ENCODE measurements at places on chromosomes 16 and 17.

- no peak for DNase-seq
Observed at GRCh38 chr16:64171632-64172031, 950.2 kb downstream of the CDH11 start.

DNA sequence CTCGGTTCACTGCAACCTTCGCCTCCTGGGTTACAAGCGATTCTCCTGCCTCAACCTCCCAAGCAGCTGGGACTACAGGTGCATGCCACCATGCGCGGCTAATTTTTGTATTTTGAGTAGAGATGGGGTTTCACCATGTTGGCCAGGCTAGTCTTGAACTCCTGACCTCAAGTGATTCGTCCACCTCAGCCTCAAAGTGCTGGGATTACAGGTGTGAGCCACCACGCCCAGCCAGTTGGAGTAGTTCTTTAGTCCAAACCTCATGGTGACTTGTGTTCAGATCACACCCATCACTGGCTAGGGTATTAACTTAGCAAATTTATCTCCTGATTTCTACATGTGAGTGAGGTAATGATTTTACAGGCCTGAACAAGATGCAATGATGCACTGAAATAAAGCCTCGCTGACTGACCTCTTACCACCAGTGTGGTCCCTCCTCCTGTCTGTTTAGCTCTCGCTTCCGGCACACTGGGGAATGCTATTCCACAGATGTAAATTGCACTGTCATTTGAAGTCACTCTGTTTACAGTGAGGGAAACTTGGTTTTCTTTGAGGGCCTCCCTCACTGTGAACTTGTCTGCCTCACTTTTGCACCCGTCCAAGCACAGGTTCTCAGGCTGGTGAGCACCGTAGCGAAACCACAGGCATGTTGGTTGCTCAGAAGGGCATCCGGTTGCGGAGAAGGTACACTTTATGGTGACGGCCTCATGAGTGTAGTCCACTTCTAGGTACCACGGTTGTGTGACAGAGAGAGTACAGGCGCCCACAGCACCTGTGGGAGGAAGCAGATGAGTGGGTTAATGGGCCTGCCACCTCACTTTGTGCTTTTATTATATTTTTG lies 5.5 kb downstream of the IGSF6 start:
- no peak for DNase-seq

DNA sequence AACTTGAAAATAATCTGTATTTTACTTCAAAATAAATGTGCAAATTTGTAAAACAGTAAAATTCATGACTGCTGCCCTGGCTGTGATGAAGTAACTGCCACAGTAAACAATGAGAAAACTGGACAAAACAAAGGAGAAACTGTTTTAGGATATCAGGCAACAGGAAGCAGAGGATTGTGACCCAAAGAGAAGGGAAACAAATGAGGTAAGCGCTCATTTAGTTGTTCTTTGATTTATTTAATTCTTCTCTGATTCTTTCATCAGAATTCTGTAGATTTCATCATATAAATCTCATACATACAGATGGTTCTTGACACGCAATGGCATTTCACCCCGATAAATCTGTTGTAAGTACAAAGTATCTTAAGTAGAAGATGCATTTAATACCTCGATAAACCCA lies 198.1 kb upstream of the AXIN2 start:
- no peak for DNase-seq

DNA sequence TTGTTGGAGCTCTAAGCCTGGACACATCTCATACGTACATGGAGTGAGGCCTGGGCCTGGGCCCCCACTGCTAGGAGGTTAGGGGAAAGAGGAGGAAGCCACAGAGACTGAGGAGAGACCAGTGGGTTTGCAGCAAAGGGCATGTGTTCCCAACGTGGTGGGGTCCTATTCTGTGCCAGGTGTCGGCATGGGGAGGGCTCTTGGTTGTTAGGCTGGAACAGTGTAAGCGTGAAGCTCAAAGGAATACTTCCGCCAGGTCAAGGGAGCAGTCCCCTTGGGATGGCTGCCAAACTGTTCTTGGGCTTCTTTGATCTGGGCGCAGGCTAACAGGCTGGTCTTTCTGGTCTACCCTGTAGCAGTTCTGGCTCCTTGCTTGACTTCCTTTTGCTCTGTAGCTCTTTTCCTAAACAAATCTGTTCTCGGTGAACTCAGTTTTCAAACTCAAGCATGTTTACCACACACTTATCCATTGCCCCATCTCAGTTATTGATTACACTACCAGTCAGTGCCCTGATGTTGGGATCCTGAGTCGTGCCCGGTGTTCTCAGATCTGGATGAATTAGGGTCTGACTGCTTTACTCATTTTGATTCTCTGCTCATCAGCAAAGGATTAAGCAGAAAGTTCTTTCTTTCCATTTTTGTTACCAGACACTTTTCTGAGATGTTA lies 36.4 kb downstream of the GPT2 start:
- no peak for DNase-seq

- no peak for DNase-seq
Observed at GRCh38 chr16:11334831-11335404, 10.3 kb upstream of the RMI2 start.

- DNase-seq, result no peak
Observed at GRCh38 chr16:65541646-65542045, 419.8 kb upstream of the CDH11 start.

DNA sequence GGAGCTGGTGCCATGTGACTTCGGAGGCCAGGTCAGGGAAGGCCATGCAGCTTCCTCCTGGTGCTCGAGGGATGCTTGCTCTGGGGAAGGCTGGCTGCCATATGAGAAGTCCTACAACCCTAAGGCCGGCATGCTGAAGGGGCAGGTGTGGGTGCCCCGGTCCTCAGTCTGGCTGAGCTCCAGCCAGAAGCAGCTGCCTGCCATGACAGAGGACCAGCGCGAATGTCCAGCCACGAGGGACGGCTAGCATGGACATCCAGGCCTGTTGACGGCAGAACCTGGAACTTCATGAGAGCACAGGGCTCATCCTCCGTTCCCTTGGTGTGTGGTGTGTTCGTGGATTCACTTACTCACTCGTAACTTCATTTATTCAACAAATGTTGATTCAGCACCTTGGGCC lies 140.6 kb downstream of the IRF8 start:
- no peak for DNase-seq

- DNase-seq, result no peak
Observed at GRCh38 chr17:72233986-72234385, 113.2 kb downstream of the SOX9 start.

DNA sequence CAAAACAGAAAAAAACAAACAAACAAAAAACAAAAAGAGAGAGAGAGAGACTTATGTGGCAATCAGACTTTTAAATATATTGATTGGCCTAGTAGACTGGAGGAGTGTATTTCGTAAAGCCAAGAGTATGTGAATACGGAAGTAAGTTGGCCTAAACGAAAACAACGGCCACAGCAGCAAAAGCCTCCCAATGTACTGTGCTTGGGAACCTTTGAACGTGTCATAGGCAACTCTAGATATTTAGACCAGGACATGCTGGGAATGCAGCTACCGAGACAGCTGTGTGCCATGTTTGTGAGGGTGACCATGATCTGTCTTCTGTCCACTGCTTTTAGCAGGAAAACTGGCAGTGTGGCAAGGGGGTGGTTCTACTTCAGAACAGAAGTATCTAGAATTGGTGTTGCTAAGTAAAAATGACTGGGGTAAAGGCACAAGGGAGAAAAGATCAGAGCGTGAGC lies 7.4 kb downstream of the MAF start:
- no peak for DNase-seq

- no peak for DNase-seq
Observed at GRCh38 chr17:73187203-73187769, 5.6 kb upstream of the COG1 start.

DNA sequence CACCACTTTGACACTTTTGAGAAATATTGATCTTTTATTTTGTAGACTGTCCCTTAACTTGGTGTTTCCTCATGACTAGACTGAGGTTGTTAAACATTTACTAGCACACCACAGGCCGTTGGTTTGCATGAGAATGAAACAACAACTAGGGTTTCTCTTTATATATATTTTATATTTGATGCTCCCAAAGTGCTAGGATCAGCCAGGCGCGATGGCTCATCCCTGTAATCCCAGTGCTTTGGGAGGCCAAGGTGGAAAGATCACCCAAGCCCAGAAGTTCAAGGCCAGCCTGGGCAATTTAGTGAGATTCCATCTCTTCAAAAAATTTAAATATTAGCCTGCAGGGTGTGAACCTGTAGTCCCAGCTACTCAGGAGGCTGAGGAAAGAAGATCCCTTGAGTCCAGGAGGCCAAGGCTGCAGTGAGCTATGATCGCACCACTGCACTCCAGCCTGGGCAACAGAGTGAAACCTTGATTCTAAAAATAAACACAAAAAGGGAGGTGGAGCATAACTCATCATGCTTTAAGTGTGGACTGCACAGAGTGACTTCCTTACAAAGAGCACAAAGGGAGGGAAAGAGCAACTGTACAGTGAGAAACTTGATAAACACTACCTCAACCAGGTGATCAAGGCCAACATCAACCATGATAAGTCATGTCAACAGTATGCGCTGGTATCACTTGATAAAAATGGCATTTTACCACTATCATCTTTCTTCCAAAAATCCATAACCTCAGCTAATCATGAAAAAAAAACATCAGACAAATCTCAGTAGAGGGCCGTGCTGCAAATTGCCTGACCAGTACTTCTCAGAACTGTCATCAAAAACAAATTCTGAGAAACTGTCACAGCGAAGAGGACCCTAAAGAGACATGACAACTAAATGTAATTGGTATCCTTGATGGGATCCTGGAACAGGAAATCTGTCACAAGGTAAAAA lies 72.8 kb upstream of the ATF7IP2 start:
- no peak for DNase-seq

DNA sequence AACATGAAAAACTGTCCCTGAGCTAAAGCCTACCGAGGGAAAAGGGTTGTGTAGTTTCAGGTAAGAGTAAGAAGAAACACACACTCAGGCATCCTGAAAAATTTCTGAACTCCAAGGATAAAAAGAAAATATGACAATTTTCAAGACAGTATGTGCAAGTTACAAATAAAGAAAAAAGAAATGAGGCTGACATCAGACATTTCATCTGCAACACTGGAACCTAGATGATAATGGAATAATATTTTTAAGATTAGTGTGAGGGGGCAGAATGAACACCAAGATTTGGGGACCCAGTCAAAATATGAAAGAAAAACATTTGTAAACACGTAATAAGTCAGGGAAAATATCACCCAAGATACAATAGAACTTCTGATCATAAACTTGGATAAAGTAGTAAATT lies 135.9 kb upstream of the PSMD7 start:
- no peak for DNase-seq

- DNase-seq, result no peak
Observed at GRCh38 chr16:4338125-4338582, 13.0 kb downstream of the PAM16 start.

- no peak for DNase-seq
Observed at GRCh38 chr17:7444682-7445618, at the start of gene CHRNB1. Gene CHRNB1, plus strand, starts transcription at chr17:7445061. Its CDS starts 67 bp downstream, at chr17:7445128.

DNA sequence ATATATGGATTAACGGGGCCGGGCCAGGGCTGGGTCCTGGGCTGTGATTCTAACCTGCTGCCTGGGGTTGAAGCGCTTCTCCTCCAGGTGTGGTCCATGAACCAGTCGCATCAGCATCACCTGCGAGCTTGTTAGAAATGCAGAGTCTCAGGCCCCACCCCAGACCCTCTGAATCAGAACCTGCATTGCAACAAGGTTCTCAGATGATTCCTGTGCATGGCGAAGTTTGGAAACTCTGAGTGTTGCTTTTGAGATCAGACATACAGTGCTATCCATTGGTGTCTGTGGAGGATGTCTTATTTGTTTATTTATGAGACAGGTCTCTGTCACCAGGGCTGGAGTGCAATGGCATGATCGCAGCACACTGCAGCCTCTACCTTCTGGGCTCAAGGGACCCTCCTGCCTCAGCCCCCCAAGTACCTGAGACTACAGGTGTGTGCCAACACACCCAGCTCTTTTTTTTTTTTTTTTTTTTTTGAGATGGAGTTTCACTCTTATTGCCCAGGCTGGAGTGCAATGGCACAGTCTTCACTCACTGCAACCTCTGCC lies 99.8 kb downstream of the PITPNC1 start:
- no peak for DNase-seq

GRCh38 chr16:66572356-66572755 lies 6.1 kb downstream of the CMTM1 start:
- no peak for DNase-seq

DNA sequence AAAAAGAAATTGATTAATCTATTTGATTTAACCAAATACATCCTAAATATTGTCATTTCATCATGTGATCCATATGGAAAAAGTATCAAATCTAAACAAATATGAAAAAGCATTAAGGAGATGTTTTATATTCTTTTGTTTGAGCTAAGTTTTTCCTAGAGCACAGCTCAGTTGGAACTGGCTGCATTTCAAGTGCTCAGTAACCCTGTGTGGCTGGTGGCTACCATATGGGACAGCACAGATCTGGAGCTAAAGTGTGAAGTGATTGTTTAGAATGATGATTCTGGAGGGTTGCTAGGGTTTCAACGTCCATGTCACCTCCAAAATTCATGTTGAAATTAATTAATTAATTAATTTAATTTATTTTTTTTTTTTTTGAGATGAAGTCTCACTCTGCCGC lies 137.5 kb downstream of the XYLT1 start:
- DNase-seq, result no peak

GRCh38 chr16:54336631-54337204 lies 50.1 kb upstream of the IRX3 start:
- DNase-seq, result no peak

DNA sequence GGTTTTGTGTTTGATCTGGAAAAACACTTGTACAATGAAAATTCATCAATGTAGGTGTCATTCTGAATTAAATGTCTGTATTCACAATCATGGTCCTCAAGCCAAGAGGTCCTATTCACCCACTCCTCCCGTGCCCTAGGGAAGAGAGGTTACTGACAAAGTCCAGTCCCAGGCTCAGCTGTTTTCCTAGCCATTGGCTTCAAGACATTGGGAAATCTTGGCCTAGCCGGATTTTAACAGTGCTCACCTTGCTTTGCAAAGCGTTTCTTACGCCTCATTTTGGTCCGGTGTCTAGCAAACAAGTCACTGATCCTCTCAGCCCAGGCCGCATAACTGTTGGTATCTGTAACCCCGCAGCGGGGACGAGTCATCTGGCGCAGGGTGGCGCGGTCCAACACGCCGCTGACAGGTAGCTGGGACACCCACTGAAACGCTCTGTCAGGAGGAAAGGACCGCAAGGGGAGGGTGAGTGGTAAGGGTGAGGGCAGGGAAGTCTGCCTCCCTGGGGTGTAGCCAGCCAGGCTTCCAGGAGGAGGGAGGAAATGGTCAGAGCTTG lies 16.7 kb downstream of the MMP28 start:
- no peak for DNase-seq

DNA sequence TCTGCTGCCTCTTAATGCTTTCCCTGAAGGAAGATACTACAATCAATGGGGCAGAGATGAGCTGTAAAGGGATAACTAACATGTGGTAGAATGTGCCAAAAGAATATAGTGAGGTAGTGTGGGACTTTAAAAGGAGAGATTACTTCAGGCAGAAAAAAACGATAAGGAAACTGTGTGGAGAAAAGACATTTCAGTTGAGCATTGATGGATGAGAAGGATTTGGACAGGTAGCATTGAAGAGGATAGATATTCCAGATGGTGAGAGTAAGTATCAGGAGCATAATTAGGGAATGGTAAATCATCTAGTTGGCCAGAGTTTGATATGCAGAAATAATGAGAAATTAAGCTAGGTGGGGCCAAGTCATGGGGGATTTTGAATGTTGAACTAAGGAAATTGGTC lies 97.3 kb downstream of the NLK start:
- DNase-seq, result no peak

Data from NCI-H748 treated with DMSO at 0.1 percent for 48 hours (cell line).